ENCODE measurements at places on chromosomes 1 and 21.

DNA sequence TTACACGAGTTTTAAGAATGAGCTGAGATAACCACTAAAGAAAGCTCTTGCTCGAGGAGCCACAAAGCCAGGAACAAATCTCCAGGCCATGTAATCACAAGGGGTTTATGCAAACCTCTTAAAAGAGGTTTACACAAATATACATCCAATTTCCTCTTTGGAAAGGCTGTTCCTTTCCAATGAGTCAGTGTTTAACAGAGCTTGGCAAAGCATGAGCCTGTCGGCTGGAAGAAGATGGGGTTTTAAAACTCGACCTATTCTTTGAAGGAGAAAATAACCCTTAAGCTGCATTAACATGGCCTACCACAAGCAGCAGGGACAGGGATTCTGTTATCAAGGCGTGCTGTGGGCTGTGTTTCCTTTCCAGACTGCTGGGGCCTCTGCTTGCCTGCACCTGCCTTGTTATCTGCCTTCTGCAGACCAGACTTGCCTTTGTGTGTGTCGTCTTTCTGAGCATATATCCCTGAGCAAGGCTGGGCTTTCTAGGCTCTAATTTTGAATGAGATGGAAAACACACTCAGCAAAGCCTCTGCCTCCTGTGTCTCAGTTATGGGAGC lies 40.6 kb upstream of the CYP2J2 start:
- DNase-seq = peak; percentile 33

DNA sequence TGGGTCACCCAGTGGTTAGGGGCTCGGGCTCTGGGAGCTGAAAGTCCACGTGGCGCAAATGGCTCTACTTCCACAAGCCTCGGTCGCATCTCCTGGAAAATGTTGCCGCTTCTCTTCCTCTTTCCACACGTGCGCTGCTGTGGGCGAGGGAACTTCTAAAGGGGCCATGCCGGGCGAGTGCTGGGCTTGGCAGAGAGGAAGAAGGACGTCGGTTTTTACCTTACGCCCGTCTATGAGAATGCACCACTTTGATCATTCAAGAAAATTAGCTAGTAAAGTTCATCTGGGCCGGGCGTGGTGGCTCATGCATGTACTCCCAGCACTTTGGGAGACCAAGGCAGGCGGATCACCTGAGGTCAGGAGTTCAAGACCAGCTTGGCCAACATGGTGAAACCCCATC lies 10.4 kb downstream of the SLC45A1 start:
- DNase-seq = no peak

- no peak for DNase-seq
Observed at GRCh38 chr1:198637916-198638437, 863 bp upstream of the PTPRC start.

- no peak for DNase-seq
Observed at GRCh38 chr1:24632832-24633175, 10.3 kb upstream of the SRRM1 start.

DNA sequence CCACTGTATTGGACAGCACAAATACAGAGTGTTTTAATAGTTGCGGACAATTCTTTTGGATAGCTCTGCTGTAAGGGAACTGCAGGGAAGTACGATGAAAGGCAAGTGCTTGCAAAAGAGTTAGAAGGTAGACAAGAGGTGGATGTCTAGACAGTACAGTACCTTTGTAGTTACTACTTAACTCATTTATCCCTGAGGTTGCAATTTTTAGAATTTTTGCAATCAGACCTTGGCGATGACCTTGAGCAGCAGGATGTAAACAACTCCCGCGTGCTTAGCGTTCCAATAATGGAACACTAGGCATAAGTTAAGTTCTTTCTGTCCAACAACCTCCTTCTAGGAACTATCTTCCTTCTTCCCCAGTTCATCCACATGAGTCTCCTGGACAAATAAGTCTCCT lies 1.9 kb upstream of the SYT14 start:
- no peak for DNase-seq

DNA sequence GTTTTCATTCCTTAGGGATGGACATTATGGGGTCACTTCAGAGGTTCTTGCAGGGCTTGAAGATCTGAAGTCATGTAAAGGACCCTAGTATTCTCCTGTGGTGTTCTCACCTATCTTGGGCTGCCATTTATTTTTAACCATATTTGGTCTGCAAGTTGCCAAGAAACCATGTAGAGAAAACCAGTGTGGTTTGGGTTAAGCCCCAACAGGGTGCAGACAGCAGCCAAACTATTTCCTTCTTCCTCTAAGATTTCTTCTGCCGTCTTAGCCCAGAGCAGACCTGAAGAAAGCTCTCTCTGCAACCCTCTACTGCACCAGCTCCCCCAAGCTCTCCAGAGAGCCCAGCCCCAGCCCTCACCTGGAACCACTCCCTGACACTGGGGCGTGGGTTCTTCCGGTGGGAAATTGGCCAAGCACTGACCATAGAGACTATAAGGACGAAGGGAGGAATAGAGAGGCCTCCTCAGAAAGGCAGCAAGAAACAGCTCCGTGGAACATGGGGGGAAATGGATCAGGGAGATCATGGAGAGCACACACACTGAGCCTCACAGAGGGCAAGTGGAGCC lies 136.6 kb downstream of the SYF2 start:
- DNase-seq = no peak

DNA sequence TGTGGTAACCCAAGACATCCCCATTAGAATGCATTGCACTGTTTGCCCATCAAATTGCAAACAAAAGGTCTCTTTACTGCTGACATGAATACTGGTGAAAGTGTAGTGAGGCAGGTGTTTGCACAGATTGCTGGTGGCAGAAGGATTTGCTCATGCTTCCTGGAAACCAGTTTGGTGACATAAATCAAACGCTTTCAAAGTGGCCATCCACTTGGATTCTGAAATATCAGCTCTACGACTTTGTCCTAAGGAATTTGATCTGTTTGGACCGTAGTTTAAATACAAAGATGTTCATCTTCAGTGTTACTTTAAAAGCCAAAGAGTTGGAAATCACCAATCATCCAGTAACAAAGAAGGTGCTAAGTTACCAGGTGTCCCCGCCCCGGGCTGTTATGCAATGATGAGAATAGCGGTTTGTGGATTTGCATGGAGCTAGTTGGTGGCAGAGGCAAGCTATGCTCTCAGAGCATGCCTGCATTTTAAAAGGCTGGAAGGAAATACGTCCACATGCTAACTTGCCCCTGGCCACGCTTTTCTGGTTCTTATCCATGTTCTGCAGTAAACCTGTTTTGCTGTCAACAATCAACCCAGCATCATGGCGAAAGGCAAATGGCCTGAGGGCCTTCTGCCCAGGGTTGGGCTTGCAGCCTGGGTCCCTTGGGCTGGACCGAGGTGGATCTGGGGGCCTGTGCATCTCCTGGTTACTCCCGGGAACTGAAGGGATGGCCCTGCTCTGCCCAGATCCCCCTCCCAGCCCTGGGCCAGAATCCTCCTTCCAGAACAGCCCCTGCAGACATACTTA lies 49.2 kb downstream of the UMODL1 start:
- DNase-seq = no peak

- DNase-seq = peak; percentile 62
Observed at GRCh38 chr1:228163007-228163753, 2.4 kb upstream of the IBA57 start.

GRCh38 chr1:204108312-204109141 lies 35.6 kb downstream of the SOX13 start:
- no peak for DNase-seq

All from right hindlimb (tissue), 1 donor.